Foreskin fibroblast (primary cell): ENCODE measurements at places on chromosomes 6 and 20.

- no peak for DNase-seq
These were observed 1106.2 kb upstream of the GJE1 start for GRCh38 chr6:141026504-141026903.

DNA sequence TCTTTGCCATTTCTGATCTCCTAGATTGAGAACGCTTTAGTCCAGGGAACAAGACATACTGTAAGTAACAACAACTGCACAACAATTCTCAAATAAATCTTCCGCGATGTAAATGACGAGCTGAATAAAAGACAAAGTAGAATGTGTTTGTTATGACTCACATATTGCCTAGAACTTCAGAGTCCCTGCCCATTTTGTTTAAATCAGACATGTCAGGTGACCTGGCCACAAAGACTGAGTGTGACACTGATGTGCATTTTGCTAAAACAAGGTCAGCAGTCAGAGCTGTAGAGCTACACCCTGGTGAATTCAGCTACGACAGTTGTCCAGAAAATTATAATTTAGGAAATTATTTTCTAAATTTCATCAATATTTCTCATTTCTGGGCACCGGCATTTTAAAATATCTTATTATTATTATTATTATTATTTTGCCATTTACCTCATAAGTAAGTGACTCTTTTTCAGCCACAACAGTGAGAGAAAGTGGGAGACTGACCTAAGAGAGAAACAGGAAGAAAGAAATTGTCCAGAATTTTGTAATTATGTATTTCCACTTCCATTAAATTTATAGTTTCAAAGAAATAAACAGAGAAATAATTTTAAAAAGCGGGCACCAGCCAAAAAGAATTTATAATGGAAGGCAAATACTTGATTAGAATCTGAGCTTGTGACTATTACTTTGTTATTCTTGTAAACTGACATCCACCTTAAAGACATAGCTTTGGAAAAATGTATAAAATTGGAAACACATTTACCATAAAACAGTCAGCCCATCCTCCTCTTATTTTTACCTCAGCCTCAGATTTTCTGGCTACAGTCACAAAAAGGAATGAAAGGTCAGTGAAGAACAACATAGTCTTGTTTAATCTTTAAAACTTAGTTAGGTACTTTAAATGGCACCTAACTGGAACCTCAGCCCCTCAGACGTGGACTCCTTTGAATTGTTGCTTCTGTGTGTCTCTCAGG, 157.0 kb upstream of the CITED2 start:
- DNase-seq = peak; percentile 67

GRCh38 chr6:145721144-145721543, 14.2 kb downstream of the EPM2A start:
- DNase-seq = no peak

DNA sequence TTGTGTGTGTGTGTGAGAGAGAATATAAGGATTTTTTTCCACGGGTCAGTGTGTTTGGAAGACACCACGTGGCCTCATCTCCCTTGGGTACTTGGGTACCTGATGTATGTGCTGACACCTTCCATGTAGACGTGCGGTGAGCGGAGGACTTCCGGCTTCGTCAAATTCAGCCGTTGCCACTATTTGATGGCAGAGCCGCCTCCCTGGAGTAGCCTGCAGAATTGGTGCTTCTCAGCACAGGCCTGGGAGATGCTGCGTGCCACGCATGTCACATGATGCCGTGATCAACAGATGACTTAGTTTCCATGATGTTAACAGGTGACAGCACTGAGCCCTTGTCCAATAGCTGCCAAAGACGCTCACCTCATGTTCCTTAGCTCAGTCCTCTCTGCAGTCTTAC, 69.4 kb downstream of the CDH4 start:
- no peak for DNase-seq

- no peak for DNase-seq
These were observed 100.6 kb downstream of the HIVEP1 start for GRCh38 chr6:12112540-12113189.

DNA sequence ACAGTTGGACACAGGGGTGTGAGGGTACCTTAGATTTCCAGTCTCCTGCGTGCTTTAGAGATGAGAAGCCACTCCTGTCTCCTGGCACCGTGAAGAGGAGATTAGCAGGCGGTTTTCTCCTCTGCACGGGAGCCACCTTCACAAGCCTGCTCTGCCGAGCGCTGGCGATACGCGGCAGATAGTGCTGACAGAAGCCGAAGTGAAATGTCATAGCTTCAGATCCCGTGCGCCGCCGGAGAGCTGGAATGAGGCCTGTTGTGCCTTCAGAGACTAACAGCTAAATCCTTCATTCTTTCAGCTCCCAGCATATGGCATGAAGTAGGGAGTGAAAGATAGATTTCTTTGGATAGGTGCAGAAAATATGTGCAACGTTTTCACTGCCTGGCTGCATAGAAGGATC, 371.0 kb downstream of the TAF4 start:
- DNase-seq = no peak

DNA sequence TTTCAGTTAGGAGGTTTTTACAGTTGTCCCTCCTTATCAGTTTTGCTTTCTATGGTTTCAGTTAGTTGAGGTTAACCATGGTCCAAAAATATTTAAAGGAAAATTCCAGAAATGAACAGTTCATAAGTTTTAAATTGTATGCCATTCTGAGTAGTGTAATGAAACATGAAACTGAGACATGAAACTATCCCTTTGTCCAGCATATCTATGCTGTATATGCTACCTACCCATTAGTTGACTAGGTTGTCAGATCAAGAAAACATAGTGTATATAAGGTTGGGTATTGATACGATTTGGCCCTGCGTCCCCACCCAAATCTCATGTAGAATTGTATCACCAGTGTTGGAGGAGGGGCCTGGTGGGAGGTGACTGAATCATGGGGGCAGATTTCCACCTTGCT, 39.1 kb downstream of the VGLL2 start:
- no peak for DNase-seq

DNA sequence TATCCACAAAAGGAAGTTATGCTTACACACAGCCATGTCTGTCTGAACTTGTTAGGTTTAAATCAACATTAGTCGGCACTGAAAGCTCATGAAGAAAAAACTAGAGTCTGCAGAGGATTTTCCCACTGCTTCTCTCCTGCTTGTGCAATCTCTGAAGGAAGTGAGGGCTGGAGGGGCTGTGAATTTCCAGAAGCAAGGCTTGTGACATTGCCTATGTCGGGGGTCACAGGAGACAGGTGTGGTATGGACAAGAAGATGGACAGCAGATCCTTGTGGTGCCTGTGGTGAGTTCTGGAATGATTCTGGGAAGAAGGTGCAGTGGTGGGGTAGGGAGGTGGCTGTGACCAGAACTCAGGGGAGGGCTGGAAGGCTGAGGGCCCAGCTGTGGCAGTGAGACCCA, 84.3 kb upstream of the TRAF3IP2 start:
- no peak for DNase-seq
